ENCODE measurements at places on chromosomes 7 and 10.

GRCh38 chr10:95447685-95448084 is 113.5 kb downstream of the SORBS1 start:
- DNase-seq, result no peak

DNA sequence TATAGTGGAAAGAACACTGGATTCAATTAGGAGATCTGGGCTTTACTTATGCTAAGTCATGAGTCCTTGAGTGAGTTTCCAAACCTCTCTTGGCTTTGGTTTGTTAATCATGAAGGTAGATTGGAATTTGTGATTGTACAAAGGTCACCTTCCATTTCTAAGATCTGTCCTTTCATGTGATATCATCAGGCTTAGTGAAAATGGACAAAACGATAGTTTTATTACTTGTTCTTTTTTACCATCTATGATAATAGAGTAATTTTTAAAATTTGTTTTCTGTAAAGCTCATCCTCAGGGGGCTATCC is 309.0 kb downstream of the BICC1 start:
- DNase-seq, result no peak

- no peak for DNase-seq
These were observed 5.7 kb upstream of the WDR86 start for GRCh38 chr7:151415375-151416105.

DNA sequence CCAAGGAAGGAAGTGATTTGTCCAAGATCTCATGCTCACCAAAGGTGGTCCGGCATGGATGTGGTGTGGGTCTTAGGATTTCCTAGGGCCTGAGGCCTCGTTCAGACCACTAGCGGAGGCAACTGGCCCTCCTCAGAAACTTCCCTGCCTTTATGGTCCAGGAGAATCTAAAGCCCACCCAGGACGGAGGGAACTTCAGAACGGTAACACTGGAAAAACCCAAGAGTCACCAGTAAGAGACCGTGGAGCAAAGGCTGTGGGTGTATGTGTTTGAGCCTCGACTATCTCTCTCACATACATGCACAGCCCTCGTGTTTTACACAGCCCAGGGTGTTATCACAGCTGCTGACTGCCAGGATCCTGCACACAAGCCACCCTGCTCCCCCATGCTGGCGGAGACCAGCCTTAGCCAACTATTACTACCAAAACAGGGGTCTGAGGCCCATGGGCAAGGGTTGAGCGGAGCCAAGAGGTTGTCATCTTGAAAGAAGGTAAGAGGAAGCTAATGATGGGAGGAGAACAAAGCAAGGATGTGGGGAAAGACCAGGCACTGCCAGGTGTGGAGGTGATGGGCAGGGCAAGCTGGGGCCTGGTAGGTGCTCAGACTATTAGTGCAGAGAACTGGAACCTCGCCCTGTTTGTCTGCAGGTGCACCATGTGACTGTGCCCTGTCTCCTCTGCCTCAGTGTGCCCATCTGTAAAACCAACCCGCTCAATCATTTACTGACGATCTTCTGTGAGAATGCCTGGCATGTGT is 170.2 kb upstream of the ZMIZ1 start:
- DNase-seq, result no peak

DNA sequence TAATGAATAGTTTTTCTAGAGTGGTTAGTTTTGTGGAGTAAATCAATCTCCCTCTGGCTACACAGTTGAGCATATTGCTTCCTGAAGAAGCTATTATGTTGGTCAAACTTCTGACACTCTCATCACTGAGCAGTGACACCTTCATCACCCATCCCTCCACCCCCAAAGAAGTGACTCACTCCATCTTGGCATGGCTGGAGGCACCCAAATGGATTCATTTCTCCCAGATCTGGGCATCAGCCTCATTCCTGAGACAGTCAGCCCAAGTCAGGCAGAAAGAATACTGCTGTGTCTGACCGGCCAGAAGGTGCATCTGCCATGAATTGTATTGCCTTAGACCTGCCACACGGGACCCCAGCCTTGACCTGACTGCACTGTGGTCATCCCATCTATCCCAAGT is 117.0 kb upstream of the HABP2 start:
- DNase-seq, result no peak

GRCh38 chr7:7962851-7963250 is 5.7 kb upstream of the GLCCI1 start:
- DNase-seq, result no peak

- peak; percentile 64 for DNase-seq
These were observed 13.4 kb upstream of the WDFY4 start for GRCh38 chr10:48670978-48671913.

- DNase-seq, result no peak
These were observed 49.0 kb downstream of the PSMC2 start for GRCh38 chr7:103396471-103396870.

GRCh38 chr7:50069613-50070012 is 23.4 kb downstream of the ZPBP start:
- DNase-seq, result no peak

DNA sequence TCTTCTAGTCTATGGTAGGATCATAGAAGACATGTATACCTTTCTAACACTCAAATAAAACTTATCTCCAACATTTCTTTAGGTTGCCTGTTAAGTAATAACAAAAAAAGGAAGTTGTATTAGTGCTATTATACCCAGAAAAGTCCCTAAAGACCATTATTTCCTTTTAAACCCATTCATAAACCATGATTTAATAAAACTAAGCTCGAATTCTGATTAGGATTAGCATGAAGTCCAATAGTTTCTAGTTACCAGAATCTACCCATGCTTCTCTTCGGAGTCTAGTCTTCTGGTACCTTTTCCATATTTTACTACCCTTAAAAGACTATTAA is 62.7 kb downstream of the USP6NL start:
- no peak for DNase-seq

DNA sequence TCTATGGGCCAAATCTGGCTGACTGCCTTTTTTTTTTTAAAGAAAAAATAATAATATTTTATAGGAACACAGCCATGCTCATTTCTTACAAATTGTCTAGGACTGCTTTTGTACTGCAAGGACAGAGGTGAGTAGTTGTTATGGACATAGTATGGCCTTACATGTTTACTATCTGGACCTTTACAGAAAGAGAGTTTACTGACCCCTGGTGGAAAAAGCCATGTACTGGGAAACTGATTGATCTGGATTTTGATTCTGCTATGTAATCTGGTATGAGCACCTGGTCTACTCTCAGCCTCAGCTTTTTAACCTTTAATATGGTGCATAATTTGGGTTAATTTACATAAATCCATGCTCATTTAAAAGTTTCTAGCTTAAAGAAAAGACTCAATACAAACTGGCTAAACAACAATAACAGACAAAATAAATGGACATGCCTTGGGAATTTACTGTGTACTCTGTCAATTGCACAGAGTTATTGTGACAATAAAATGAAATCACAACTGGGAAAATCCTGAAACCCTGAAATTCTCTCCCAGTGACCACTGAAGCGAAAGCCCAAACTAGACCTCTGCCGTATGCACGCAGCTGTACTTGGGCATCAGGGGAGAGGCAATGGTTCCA is 260.7 kb downstream of the BMPER start:
- DNase-seq, result no peak

DNA sequence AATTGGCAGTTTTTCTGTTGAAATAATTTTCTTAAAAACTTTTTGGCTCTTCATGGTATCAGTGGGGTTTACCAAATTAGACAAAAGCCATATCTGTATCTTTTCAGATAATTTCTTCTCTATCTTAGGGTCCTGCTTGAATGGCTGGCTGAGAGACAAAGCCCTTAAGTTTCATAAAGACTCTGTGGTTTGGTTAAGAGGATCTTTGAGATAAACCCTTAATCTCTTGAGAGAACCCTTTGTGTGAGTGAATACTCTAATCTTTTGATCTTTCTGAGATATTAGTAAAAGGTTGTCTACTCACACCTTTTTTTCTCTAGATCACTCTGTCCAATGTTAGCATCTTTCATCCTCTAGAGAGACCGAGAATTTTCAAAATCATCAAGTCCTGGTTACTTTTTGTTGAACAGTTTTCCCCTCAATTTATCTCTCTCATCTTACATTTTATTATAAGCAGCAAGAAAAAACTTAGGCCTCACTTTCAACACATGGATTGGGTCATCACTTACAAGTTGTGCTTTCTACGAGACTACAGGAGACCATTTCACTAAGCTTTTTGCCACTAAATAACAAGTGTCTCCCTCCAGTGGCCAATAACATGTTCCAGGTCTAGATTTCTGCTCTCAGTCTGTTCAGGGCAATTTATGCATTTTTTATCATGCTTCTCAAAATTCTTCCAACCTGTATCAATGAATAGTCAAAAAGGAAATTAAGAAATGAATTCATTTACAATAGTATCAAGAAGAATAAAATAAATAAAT is 28.4 kb downstream of the DNAJC9 start:
- DNase-seq, result no peak

DNA sequence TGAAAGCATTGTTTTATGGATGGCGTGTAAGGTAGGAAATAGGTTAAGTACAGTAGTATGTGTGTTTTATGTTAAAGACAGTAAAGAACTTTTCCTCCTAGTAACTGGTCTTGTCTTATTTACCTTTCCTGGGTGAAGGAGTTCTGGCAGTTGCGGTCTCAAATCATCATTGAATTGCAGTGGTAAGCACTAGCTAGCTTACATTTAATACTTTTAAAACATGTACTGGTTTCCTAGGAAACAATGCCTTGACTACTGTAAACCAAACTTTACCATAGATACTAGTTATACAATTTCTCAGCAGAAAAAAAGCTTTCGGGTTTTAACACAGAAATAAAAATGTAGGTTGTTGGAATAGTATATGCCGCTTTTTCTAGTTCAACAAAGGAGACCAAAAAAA is 37.7 kb downstream of the PRKG1 start:
- DNase-seq, result no peak

- no peak for DNase-seq
These were observed 98.8 kb downstream of the PFKFB3 start for GRCh38 chr10:6301488-6302075.

DNA sequence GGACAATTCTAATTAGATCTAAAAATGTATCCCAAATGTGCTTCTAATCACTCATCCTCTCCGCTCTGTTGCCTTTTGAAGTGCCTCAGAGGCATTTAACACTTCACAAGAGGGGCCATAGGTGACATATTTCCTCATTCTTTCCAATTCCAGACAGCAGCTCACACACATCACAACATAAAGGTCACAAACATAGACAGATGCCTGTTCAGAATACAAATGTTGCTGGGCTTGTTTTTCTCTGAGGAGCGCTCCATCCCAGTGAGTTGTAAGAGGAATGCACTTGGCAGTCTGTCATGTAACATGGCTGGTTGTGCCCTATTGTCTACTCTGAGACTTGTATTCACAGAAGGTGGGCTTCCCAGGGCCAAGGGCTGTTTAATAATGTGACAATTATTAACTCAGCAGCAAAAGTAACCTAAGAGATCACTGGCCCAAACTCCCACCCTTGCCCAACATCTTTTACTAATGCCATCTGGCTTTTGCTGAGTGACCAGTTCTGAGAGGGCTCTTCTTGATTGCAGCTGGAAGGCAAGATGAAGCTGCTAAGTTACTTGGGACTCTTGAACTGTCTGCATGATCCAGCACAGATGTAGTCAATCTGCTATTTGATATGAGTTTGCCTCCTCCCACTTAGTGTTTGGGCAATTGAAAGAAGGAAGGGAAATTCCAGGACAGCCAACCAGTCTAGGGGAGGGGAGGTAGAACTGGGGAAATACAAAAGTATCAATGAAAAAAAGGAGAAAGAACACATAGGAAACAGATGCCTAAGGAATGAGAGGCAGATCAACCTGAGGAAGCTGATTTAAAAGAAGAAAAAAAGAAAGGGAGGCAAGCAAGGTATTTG is 13.6 kb downstream of the PON2 start:
- DNase-seq, result no peak

GRCh38 chr7:108330227-108330626 is 126.0 kb downstream of the NRCAM start:
- DNase-seq, result no peak

GRCh38 chr7:149302222-149302621 is 40.2 kb downstream of the ZNF783 start:
- DNase-seq, result no peak

GRCh38 chr10:68296843-68297663 is 34.8 kb upstream of the HNRNPH3 start:
- no peak for DNase-seq

GRCh38 chr10:25725917-25726716 is 207.9 kb upstream of the MYO3A start:
- peak; percentile 39 for DNase-seq

GRCh38 chr7:111301891-111302290 is 211.0 kb downstream of the LRRN3 start:
- no peak for DNase-seq

DNA sequence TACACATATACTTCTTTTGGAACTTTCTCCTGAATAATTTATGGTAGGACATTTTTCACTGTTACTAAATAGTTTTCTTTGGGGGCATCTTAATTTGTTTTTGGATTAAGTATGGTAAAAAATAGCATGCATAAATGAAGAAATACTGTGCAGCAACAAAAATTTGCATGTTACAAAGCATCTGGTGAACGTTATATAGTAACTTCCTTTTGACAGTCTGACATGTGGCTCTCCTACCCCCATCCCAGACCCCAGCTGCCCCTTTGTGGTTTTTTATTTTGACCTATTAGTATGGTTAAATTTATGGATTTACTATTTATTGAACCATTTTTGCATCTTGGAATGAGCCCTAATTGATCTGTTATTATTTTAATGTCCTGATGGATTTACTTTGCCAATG is 9.9 kb downstream of the TASOR2 start:
- no peak for DNase-seq

GRCh38 chr10:8665322-8665721 is 610.8 kb downstream of the GATA3 start:
- no peak for DNase-seq

- no peak for DNase-seq
These were observed 35.8 kb upstream of the DIP2C start for GRCh38 chr10:725302-725701.

GRCh38 chr10:43132867-43133787 is 5.1 kb upstream of the CSGALNACT2 start:
- no peak for DNase-seq

DNA sequence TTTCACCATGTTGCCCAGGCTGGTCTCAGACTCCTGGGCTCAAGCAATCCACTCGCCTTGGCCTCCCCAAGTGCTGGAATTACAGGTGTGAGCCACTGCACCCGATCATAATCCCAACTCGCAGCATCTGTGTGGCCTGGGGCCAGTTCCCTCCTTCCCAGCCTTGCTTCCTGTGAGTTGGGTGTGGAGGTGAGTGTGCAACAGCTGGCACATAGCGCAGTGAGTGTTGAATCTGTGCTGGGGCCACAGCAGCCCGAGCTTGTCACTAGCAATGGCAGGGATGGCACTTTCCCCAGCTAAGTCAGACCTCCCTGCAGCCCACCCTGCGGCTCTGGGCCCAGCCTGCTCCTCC is 12.2 kb downstream of the TMEM184A start:
- DNase-seq, result no peak

- no peak for DNase-seq
These were observed 95.4 kb downstream of the PPP1R9A start for GRCh38 chr7:95002775-95003174.

- no peak for DNase-seq
These were observed 73.3 kb downstream of the CXCL12 start for GRCh38 chr10:44311563-44312051.

- no peak for DNase-seq
These were observed 58.8 kb downstream of the MRPL32 start for GRCh38 chr7:42991024-42991423.

All from nephron progenitor cell (in vitro differentiated cells).